SJSA1 (cell line): ENCODE measurements at places on chromosomes 4 and X. TPM values are rescaled to one million over a fixed set of nuclear protein-coding genes. Genes with fewer than 3 reads are reported as not detected.

DNA sequence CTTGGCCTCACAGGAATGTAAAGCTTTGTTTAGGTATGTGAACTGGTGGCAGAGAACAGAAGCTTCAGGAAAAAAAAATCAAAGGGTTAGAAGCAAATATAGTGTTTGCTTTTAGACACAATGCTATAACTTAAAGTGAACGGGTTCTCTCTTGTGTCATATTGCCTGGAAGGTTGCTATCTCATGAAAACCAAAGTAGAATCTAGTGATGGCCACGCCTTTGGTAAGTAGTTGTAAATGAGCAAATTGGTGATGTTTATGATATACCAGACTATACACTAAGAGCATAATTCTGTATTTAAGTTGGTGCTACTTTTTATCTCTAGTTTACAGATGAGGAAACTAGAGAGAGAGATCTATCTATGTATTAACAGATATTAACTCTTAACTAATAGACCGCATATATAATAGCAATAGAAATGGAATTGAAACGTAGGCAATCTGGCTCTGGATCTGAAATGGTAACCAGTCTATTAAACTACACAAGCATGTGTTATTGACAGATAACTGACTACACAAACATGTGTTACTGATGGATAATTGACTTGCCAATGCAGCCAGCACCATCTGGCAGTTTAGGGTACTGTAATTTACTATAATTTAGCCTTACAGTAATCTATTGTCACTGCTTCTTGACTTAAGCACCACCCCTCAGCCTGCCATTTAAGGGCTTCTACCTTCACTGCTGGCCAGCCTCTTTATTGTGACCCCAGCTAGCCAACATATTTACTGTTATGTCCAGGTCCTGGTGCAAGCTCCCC is 40.8 kb downstream of the HCCS start:
- H3K4me1 ChIP-seq, result no peaks in the 10 kb centered on the region
- no peak overlapping the region for H3K27ac ChIP-seq
- no peak for DNase-seq
- no peak overlapping the region for H3K4me3 ChIP-seq

- no peaks in the 10 kb centered on the region for H3K36me3 ChIP-seq
- no peak for DNase-seq
- no peaks in the 10 kb centered on the region for H3K27me3 ChIP-seq
- no peak overlapping the region for H3K4me3 ChIP-seq
- no peak overlapping the region for H3K27ac ChIP-seq
- H3K4me1 ChIP-seq, result no peaks in the 10 kb centered on the region
Observed at GRCh38 chr4:189784651-189785050, 156.0 kb upstream of the FRG1 start.

DNA sequence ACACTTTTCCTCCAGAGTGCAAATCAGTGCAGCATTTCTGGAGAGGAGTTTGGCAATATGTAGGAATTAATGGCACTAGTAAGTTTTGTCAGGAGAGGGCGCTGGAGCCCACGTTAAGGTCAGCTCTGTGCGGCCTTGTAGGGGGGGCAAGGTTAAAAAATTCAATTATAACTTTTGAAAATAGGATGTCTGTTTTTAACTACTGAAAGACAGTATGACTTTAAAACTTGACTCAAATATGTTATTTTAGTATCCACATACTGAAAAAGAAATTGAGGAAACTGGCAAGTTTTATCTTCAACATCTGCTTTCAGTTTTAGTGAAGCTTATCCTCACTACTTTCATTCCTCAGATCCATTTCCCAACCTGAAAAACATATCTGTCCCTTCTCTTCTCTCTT is 30.9 kb upstream of the HSD17B13 start:
- no peak for DNase-seq
- H3K4me3 ChIP-seq, result no peak overlapping the region
- no peak overlapping the region for H3K27ac ChIP-seq
- no peaks in the 10 kb centered on the region for H3K27me3 ChIP-seq
- H3K4me1 ChIP-seq, result no peaks in the 10 kb centered on the region

DNA sequence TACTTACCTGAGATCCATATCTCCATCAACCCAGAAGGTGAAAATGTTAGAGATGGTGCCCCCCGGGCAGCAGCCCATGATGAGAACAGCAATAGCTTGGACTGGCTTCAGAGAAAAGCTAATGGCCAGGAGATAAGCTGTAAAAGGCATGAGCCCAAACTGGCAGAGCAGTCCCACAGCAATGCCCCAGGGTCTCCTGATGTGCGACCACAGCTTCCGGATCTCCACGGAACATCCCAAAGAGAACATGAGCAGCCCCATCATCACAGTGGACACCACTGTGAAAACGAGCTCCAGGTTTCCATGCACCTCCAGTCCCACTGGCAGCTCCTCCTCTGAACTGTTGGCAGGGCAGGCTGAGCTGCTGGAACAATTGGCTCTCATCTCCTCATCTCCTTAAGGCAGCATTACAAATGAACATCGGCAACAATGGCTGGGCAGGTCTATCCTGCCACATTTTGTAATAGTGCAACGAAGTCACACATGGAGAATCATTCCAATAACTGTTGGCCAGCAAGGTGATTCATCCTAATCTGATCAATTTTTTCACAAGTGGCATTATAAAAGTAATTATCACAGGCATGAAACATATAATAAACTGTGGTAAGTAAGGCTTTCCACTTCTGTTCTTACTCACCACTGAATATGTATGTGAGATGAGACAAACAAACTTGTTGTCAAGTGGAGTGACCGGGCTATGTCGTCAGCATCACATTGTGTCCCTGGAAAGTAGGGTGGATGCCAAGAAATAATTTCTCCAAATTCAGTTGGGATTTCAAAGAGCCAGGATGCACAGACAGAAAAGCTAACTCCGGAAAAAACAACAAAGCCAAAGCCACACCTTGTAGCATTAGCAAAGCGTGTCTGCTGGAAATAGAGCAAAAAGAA is at the start of gene SLC10A6:
SLC10A6 (minus strand) TSS at position 653 of the 888 bp plus-strand sequence; CDS start at position 384, 269 bp downstream.
- H3K27me3 ChIP-seq, result no peaks in the 10 kb centered on the region
- no peaks in the 10 kb centered on the region for H3K4me1 ChIP-seq
- H3K27ac ChIP-seq, result no peak within 1 kb of the TSS
- H3K4me3 ChIP-seq, result no peak within 1 kb of the TSS
- no peak for DNase-seq

- H3K4me1 ChIP-seq, result no peaks in the 10 kb centered on the region
- H3K36me3 ChIP-seq, result no peaks in the 10 kb centered on the region
- no peaks in the 10 kb centered on the region for H3K27me3 ChIP-seq
- no peak for DNase-seq
- no peak overlapping the region for H3K27ac ChIP-seq
Observed at GRCh38 chrX:111191598-111191997, 78.7 kb downstream of the CAPN6 start.

GRCh38 chr4:20486433-20486832 is 213.8 kb upstream of the PACRGL start:
- H3K27me3 ChIP-seq, result no peaks in the 10 kb centered on the region
- no peak overlapping the region for H3K4me3 ChIP-seq
- no peak overlapping the region for H3K27ac ChIP-seq

DNA sequence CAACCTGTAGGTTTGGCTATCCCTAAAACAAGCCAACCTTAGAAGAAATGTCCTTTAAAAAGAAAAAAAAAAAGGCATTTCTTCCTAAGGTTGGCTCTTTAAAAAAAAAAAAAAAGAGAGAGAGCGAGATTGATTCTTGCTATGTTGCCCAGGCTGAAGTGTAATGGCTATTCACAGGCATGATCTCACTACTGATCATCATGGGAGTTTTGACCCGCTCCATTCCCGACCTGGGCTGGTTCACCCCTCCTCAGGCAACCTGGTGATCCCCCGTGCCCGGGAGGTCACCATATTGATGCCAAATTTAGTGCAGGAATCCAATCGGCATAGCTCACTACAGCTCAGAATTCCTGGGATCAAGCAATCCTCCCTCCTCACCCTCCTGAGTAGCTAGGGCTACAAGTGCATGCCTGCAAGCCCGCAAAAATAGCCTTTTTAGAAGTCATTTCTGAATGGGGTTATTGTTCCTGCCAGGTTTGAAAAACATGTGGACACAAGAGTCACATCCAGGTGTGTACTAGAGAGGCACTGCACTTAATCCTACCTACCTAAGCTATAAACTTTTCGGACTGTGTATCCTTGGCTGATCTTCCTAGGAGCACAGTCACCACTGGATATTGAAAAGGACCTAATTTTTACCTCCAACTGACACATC is 61.4 kb upstream of the ZCCHC13 start:
- H3K27me3 ChIP-seq, result no peaks in the 10 kb centered on the region
- H3K4me1 ChIP-seq, result peaks cover 26% of the 10 kb centered on the region
- H3K4me3 ChIP-seq, result no peak overlapping the region
- no peak for DNase-seq

GRCh38 chrX:154546354-154547244 is at the start of gene G6PD:
Gene G6PD, minus strand, starts transcription at chrX:154546846. Its CDS starts 691 bp downstream, at chrX:154546155.
- H3K27me3 ChIP-seq, result no peaks in the 10 kb centered on the region
- DNase-seq, result peak; percentile 48
- H3K27ac ChIP-seq, result peak within 1 kb of the TSS; percentile 79
- peak within 1 kb of the TSS; percentile 83 for H3K4me3 ChIP-seq

DNA sequence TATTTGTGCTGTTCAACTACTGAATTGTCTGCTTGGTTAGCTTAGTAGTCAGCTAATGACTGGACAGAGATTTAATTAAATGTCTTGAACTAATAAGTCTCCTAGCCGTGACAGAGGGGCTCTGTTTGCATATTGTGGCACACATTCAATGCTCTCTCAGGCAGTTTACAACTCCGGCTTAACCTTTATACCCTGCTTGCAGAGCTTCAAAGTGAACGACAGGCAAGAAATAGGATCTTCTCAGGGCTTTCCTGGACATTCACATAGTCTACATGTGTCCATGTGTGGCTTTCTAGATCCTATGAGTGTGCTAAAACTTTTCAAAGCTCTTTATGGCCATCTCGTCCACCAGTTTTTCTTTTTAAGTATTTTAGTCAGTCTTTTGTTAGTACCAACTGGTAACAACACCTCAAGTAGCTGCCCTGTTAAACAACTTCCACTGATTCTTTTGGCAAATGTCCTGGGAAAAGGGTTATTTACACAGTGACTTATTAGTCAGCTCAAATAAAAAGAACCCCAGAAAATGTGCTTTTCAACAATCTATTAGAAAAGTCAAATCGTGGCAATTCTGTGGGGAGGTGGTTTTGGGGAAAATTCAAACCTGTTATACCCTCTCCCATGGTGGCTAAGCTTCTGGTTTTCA is 28.6 kb downstream of the OR13H1 start:
- no peak overlapping the region for H3K4me3 ChIP-seq
- DNase-seq, result no peak
- no peak overlapping the region for H3K27ac ChIP-seq
- H3K4me1 ChIP-seq, result no peaks in the 10 kb centered on the region
- no peaks in the 10 kb centered on the region for H3K36me3 ChIP-seq

- no peak for DNase-seq
- no peak overlapping the region for H3K4me3 ChIP-seq
- no peak overlapping the region for H3K27ac ChIP-seq
- 0 out of 2 replicates have a peak, but pooled peaks cover 4% of the 10 kb centered on the region for H3K4me1 ChIP-seq
Observed at GRCh38 chr4:174209341-174209740, 74.1 kb downstream of the FBXO8 start.

DNA sequence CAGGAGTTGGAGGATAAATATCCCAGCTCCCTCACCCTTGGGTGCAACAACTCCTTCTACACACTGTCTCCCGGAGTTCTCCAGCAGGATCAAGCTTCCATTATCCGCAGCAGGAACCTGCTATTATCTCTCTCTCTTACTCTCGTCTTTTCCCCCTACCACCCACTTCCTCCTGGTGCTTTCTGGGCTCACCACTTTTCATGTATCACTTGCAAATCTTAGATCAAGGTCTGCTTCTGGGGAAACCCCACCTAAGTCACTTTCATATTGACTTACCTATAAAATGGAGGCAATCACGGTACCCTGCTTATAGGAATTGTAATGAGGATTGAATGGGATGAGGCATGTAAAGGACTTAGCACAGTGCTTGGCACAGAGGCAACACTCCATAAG is 589.5 kb downstream of the BCOR start:
- no peaks in the 10 kb centered on the region for H3K27me3 ChIP-seq
- H3K4me1 ChIP-seq, result no peaks in the 10 kb centered on the region
- H3K4me3 ChIP-seq, result no peak overlapping the region
- no peak overlapping the region for H3K27ac ChIP-seq
- no peak for DNase-seq
- no peaks in the 10 kb centered on the region for H3K36me3 ChIP-seq

- H3K36me3 ChIP-seq, result peaks cover 23% of the 10 kb centered on the region
- H3K4me1 ChIP-seq, result peaks cover 51% of the 10 kb centered on the region
- H3K27ac ChIP-seq, result no peak overlapping the region
- DNase-seq, result no peak
- H3K4me3 ChIP-seq, result no peak overlapping the region
Observed at GRCh38 chr4:5750946-5751665, 40.1 kb downstream of the EVC start.

DNA sequence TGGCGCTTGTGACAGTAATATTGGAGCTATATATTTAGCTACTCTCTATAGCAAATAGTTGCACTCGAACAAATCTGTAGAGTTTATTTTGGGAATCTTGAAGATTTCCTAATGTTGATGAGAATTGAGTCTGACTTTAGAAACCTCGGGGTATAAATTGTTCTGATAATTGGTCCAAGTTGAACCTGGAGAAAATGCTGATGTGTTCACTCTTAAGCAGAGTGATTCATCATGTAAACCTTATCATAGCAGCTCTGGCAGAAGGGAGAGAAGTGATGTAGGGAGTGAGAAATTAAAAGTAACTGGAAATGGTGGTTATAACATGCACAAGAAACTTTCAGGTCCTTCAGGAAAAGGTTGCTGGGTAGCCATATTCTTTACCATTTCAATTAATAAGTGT is 16.4 kb upstream of the SLC4A4 start:
- H3K27ac ChIP-seq, result no peak overlapping the region
- DNase-seq, result no peak
- no peaks in the 10 kb centered on the region for H3K27me3 ChIP-seq

SPRY1 gene
- total RNA-seq, result 0.06 and 2.7 TPM in 2 replicates

ATP8A1 gene
- 0.42 and 0.53 TPM in 2 replicates for total RNA-seq

REELD1 gene
- total RNA-seq, result 0.05 TPM in 1 of 2 replicates, not detected in the other

TRIM75 gene
- not detected in 2 replicates for total RNA-seq

GAB3 gene
- total RNA-seq, result 0.95 and 0.97 TPM in 2 replicates

ZCCHC18 gene
- total RNA-seq, result 1.2 and 1.6 TPM in 2 replicates

QDPR gene
- total RNA-seq, result 10.1 and 24.5 TPM in 2 replicates

ADGRG4 gene
- total RNA-seq, result not detected in 2 replicates

COL4A5 gene
- 30.5 and 68.7 TPM in 2 replicates for total RNA-seq

ATP1B4 gene
- total RNA-seq, result not detected in 2 replicates

LONRF3 gene
- 0.06 and 1.1 TPM in 2 replicates for total RNA-seq

NRK gene
- total RNA-seq, result not detected in 2 replicates

AMOT gene
- total RNA-seq, result 8.3 and 11.7 TPM in 2 replicates
